ENCODE measurements at places on chromosomes 3 and 15.

- DNase-seq = no peak
Observed at GRCh38 chr3:43004282-43004681, 25.2 kb downstream of the GASK1A start.

GRCh38 chr15:57892181-57892580, 173.3 kb downstream of the ALDH1A2 start:
- no peak for DNase-seq

DNA sequence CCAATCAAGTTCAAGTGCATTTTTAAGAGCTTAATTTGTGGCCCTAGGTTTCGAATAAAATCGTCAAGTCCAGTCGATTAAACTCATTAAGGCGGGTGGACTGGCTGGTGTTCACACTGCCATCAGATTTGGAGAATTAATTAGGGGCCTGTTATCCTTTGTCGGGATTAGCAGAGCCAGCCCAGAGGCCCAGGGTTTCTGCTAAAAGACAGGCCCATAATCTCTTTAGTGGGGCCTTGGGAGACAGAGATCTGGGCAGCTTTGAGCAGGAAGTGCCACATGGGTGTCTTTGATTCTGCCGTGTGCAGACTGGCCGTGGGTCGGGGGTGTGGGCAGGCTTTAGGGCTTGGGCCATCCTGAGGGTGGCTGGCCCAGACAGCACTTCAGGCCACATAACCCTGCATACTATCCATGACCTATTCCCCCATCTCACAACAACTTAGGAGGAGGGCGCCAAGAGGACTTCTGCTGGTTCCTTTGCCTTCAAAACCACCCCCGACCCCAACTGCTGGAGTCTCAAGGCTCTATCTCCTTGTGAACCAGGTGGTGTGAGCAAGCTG, 94.7 kb downstream of the PLXNA1 start:
- no peak for DNase-seq

DNA sequence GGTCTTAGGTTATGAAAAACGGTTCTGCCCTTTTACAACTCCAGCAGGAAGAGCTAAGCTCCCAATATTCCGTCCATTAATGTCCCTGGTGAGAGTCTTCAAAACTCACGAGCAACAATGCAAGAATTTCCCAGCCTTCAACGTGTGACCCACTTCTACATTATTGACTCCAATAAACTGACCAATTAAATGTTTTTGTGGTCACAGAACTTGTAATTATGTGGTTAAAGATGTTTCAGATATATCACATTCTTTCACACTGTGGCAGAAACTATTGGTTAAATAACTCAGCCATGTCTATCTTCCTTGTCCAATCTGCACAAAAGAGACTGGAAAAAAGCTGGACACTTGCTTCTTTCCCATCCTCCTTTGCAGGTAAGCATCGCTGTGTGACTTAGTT, 286.6 kb upstream of the ADAMTS9 start:
- no peak for DNase-seq

DNA sequence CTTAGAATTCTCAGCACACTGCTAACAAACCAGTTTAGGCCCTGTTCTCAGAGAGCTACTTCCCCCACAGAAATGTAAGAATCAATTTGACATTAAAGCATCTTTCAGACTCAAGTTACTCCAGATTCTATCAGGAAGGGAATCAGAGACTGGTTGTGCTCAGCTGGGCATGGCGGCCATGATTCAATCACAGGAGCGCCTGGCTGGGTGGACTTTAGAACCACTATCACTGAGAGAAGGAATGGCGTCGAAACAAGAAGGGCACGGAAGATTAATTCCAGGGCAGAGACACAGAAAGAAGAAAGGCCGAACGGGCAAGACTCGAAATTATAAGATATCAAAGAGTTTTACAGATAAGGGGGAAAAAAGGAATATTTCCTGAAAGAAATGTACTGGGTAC, 6.2 kb downstream of the TNIK start:
- DNase-seq = no peak

- DNase-seq = no peak
Observed at GRCh38 chr3:57184526-57184925, 15.3 kb downstream of the HESX1 start.

DNA sequence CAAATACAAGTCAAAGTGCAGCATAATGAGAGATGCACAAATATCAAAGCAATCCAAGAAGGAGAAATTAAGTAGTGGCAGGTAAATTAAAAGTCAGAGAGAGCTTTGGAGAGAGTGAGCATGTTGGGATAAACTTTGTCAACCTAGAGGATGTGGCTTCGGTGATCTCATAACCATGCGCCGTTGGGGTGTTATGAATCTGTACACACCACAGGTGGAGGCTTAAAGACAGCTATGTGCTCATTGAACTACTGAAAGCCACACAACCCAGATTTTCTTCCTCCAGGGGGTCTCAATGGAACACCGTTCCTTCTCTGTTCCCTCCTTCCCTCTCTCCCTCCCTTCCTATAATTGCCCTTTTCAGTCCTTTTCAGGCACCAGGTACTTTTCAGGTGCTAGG, 52.0 kb downstream of the SUCNR1 start:
- no peak for DNase-seq

Data from amniotic stem cell (primary cell).